ENCODE measurements at places on chromosomes 13 and 19.

GRCh38 chr19:58319241-58319640 lies 7.6 kb upstream of the ZSCAN22 start:
- DNase-seq: no peak

- no peak for DNase-seq
These were observed 323.6 kb downstream of the KLF12 start for GRCh38 chr13:73810647-73811046.

GRCh38 chr13:20337884-20338551 lies 105.9 kb upstream of the GJB6 start:
- no peak for DNase-seq

GRCh38 chr19:9935506-9936325 lies 599 bp downstream of the OLFM2 start:
- no peak for DNase-seq

- peak; percentile 55 for DNase-seq
These were observed at the start of gene GEMIN7 for GRCh38 chr19:45079063-45079910. Gene GEMIN7, plus strand, starts transcription at chr19:45079260. Its CDS starts 10,855 bp downstream, at chr19:45090115.

DNA sequence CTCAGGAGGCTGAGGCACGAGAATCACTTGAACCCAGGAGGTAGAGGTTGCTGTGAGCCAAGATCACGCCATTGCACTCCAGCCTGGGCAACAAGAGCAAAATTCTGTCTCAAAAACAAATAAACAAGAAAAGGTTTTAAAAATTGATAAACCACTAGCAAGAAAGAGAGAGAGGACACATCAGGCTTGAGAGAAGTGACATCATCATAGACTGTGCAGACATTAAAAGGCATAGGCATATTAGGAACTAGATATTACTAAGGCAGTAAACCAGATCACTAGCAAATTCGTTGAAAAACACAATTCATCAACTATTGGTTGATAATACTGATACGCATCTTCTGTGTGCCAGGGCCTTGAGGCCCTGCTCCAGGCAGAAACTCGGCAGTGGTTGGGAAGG lies 7.7 kb downstream of the A1BG start:
- no peak for DNase-seq

DNA sequence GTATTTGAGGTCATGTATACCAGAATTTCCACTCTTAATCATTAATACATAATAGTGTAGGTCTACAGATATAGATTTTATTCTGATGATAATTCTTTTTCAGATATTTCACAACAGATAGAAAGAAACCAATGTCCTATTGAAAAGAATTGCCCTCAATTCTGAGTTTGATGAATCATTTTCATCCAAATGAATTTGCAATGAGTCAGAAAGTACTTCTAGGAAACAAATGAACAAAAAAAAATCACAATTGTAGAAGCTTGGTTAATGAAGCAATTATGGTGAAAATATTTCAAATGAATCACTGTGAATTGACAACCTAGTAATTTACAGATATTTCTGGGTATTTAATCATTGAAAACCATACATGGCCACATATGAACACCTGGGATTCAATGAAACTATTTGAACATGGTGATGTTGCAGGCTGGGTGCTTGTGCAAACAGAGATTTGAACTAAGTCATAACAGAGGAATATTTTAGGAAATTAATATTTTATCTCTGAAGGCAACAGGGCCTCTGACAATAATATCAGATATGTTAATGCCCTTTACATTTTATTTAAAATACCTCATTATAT lies 360.9 kb downstream of the SLITRK5 start:
- peak; percentile 29 for DNase-seq

DNA sequence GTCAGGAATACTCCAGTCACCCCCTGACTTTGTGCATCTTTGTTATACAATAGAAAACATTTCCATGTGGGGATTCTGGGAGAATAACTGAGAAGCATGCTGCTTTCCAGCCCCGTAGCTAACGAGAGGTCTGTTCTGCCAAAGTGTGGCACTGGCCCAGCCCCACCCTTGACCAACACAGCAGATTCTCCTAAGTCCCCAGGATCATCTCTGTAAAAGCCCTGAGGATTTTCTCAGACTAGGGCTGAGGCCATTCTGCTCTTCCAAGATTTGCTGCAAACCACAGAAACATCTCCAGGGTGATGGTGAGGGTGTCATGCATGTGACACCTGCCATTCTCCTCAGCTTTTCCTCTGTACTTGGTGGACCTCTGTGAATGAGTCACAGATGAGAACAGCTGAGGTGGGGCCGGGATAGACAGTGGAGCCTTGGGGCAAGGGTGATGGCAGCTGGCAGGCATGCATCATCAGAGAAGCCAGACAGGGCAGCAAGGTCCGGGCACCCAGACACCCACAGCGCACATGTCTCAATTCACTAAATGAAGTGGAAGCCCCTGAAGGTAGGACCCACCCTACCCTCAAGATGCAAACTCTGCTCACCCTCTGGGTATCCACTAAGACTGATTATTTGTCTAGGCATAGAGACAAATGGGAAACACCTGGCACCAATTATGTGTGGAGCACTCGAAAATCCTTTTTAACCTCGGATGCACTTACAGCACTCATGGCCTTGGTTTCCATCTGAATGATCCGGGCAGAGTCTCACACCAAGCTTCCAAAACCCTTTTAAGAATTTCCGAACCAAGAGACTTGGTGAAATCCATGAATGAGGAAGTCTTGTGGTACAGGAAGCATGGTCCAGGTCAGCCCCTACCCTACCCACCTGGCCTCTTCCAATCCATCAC lies 20.1 kb upstream of the DOCK9 start:
- DNase-seq: peak; percentile 14

- DNase-seq: no peak
These were observed 46.3 kb downstream of the ZNF724 start for GRCh38 chr19:23203841-23204344.

DNA sequence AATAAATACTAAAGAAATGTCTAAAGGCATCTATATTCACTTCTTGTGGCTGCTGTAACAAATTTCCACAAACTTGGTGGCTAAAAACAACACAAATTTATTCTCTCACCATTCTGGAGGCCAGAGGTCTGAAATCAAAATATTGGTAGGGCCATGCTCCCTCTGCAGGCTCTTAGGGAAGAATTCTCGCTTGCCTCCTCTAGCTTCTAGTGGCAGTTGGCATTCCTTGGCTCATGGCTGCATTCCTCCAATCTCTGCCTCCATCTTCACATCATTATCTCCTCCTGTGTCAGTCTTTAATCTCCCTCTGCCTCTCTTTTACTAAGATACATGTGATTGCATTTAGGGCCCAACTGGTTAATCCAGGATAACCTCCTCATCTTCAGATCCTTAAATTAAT lies 54.1 kb upstream of the RFXAP start:
- no peak for DNase-seq

DNA sequence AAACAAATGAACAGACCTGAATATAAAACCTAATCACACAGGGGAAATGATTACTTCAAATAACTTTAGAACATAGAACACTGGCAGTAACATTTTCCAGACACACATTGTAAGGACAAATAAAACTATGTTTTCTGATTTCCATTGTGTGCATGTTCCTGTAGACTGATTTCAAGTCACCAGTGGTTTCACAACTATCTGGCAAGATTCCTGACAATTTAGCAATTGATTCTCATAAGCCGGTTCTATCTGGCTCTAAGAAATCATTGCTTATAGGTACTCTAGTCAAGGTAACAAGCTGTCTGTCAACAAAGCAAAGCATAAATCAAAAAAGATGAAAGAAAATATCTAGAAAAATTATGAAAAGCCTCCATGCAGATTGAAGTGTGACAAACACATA lies 19.6 kb upstream of the PCCA start:
- DNase-seq: no peak

DNA sequence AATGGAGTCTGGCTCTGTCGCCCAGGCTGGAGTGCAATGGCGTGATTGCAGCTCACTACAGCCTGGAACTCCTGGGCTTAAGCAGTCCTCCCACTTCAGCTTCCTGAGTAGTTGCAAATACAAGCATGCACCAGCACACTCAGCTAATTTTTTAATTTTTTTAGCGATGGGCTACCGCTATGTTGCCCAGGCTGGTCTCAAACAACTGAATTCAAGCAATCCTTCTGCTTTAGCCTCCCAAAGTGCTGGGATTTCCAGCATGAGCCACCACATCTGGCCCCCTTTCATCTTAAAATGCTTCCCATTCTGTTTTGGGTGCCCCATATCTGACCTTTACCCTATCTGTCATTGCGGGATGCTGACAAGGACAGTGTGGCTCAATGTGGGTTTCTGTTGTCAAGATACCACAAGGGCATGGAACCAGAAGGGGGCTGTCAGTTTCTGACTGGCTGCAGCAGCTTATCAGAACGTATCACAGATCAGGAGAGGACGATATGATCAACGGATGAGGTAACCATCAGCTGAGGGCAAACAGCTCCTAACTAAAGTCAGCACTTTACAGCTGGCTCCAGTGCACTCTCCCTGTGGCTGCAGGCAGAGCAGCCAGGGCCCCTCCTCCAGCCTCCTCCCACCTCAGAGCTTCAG lies 32.4 kb downstream of the GPR42 start:
- DNase-seq: no peak

DNA sequence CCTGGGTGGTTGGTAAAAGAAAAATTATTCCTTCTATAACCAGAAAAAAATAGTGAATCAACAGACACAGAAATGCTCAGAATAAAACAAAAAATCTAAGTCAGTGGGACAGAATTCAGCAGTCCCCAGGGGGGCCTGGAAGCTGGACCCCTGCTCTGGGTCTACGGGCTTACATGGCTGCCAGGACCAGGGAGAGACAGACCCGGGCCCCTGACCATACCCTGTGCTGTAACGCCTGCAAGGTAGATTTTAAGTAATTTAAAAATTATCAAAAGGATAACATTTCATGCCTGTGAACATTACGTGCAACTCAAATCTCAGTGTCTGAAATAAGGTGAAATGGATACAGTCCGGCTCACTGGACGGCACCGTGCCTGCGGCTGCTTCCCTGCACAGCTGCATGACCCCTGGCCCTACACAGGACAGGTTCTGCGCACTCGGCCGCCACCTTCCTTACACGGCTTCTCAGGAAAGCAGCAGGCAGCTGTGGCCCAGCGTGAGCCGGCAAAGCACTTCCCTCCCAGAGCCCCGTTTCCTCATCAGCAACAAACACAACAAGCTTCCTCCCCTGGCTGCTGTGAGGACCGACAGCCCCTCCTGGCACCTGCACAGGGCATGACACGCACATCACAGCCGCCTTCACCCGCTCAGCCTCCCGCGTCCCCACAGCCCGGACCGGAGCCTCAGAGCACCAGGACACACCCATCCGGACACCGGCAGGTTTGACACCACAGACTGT lies 22.2 kb downstream of the RASA3 start:
- no peak for DNase-seq

DNA sequence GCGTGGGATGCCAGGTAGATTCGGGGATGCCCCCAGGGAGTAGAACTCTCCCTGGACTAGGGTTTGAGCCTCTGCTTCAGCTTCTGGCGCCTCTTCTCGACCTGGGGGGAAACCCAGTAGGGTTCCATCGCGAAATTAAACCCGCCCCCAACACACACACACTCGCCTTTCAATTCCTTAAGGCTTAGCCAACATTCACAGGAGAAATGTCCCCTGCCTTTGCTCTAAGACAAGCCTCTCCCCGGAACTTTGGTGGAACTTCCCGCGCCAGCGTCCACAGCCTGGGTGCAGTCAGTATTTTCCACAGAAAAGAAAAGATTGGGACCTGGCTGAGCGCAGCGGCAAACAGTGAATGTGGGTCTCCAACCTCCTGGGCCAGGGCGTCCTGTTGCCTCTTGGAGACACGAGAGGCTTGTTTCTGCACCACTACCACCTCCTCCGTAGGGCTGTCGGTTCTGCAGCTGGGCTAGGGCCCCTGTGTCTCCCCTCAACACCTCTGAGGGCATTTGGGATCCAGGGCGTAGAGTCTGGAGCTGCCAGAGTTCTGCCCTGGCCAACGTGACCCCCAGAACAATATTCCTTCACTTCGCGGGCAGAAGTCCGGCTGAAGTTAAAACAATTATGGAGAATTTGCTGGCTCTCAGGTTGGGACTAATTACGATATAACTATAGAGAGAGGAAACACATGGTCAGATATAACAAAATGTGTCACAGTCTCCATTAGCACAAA lies 3.2 kb downstream of the PDX1 start:
- no peak for DNase-seq

DNA sequence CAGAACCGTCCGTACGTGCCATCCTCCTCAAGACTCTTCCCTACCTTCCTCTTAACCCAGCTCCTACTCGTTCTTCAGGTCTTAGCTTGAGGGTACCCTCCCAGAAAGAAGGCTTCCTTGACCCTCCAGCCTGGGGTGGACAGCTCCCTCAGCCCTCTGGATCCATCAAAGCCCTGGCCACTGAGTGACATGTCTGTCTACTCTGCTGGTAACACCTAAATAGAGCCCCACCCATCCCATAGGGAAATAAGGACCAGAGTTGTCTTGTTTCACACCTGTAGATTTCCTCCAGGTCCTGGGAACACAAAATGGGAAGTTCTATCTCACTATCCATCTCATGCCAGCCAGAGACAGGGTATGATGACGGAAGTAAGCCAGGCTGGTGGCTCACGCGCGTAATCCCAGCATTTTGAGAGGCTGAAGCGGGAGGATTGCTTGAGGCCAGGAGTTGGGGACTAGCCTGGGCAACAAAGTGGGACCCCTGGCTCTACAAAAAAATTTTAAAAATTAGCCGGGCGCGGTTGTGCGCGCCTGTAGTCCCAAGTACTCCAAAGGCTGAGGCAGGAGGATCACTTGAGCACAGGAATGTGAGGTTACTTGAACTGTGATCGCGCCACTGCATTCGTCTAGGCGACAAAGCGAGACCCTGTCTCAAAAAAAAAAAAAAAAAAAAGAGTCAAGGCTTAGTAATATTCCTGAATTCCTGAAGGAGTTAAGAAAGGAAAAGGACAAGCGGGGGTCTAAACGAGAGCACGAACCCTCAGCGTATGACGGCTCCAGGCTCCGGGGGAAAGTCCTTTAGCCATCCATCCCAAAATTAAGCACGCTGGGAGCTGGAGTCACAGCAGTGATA lies 566 bp upstream of the CCDC97 start:
- no peak for DNase-seq

GRCh38 chr13:97268772-97269171 lies 46.6 kb downstream of the MBNL2 start:
- no peak for DNase-seq

DNA sequence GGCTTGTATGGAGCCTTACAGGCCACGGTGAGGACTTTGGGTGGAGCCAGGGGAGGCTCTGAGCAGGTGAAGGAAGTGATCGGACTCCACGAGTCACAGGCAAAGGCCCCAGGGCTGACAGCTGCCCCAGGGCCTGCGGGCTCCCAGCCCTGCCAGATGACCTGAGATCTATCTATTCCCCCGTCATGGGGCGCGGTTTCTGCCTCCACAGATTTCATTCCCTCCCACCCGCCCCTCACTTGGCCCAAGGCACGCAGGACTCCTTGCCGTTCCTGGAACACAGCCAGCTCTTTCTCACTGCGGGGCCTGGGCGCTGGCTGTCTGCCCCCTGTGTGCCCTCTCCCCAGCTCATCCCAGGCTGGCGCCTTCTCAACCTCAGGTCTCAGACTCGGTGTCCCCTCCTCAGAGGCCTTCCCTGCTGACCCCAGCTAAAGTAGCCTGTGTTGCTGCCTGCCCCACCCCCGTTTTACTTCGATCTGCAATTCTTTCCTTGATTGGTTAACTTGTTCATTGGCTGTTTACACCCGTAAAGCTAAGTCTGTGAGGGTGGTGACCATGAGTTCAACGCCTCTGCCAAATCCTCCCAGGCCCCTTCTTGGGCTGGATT lies 13.9 kb upstream of the PAK4 start:
- DNase-seq: peak; percentile 68
